ENCODE measurements at places on chromosomes 16 and 17. TPM values are rescaled to one million over a fixed set of nuclear protein-coding genes. Genes with fewer than 3 reads are reported as not detected.

DNA sequence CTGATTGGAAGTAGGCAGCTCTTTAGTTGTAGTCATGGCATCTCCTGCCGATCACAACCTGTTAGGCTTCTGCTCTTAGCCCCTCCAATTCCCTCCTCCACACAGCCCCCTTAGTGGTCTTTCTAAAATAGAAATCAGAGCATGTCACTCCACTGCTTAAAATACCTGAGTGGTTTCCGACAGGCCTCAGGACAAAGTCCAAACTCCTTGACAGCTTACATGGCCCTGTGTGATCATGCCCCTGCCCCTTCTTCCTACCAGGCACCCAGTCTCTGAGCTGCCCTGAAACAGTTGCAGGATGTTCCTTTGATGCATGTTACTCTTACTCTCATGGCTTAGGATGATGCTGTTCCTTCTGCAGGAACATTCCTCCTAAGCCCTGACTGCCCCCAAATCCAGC lies 147.3 kb downstream of the AATF start:
- no peak for DNase-seq

LCMT1 gene
- total RNA-seq: 81.1 TPM

DNA sequence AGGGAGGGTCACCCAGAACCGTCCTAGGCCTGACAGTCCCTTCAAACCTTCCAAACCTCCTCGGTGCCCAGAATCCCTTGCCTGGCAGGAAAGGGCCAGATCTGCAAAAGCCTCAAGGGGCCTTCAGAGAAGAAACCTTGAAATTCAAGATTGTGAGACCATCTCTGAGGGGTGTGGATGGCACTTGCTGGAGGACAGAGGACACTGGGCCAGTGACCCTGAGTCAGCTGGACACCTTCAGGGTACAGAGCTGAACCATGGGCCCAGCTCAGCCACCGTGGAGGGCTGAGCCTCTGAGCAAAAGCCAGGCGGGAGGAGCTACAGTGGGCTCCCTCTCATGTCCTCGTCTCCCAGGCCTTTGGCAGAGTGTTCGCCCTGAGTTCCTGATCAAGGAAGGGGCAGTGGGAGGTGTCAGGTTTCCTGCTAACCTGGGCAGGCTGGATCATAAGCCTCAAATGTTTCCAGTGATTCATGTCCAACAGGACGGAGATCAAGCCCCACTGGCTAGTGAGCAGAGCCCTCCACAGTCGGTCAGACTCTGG lies 3.0 kb downstream of the PDILT start:
- DNase-seq: no peak

GRCh38 chr17:47733674-47734410 lies 806 bp downstream of the TBX21 start:
- no peak for DNase-seq

NPIPA8 gene
- total RNA-seq: 0.98 TPM

DNA sequence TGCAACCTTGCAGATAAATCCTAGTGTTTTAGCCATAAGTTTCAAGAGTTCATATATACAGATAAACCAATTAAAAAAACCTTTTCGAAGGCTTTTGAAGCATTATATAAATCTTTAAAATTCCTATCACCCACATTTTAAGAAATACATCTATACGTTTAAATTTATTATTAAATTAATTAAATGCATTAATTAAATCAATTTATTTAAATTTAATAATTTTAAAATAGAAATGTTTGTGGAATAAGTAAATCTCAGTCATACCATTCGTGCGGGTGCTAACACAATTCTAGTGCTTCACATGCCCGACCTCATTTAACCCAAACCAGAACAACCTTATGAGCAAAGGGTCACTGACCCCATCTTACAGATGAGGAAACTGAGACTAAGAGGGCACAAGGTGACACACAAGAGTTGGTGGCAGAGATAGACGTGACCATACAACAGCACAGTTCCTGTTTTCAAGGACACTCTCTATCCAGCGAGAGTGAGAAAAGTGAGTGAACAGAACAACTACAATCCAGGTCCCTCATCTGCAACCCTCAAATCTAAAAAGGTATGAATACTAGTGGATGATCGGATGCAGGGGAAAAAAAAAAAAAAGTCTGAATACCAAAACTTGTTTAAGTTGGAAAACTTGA lies 1.4 kb downstream of the NSMCE1 start:
- DNase-seq: no peak

DNA sequence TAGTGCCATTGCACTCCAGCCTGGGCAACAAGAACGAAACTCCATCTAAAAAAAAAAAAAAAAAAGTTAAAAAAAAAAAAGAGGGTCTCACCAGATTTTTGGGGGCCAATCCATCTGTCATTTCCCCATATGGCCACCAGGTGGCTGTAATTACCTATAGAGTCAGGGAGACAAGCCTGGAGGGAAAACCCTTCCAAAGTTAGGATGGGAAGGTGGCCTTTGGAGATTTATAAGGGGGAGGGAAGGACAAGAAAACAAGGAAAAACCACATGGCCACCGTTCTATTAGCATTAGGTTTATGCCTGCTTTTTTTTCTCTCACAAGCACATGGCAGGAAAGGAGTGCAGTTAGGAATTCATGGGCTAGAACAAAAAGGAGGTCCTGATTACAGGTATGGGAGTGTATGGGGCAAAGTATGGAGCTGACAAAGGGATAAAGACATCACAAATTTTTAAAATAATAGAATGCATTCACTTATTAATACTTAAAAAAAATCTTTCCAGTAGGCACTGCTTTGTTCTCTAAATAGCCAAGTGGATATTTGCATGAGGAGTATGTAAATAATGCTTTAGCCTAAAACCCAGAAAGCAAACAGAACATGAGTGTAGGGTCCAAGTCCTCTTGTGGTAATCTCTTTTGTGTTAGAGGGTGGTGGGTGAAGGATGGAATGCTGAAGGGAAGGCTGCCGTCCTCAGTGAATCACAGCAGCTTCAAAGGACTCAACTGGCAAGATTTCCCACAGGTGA lies 5.1 kb downstream of the CYB5D1 start:
- peak; percentile 78 for DNase-seq

- no peak for DNase-seq
Observed at GRCh38 chr17:39171933-39172332, 6.0 kb upstream of the ARL5C start.

GRCh38 chr16:51268237-51268636 lies 117.2 kb upstream of the SALL1 start:
- no peak for DNase-seq

- no peak for DNase-seq
Observed at GRCh38 chr17:59287891-59288290, 43.6 kb upstream of the YPEL2 start.

- DNase-seq: peak; percentile 81
Observed at GRCh38 chr17:81967533-81968395, 6.8 kb upstream of the NOTUM start.

TMEM238L gene
- not detected for total RNA-seq

DNA sequence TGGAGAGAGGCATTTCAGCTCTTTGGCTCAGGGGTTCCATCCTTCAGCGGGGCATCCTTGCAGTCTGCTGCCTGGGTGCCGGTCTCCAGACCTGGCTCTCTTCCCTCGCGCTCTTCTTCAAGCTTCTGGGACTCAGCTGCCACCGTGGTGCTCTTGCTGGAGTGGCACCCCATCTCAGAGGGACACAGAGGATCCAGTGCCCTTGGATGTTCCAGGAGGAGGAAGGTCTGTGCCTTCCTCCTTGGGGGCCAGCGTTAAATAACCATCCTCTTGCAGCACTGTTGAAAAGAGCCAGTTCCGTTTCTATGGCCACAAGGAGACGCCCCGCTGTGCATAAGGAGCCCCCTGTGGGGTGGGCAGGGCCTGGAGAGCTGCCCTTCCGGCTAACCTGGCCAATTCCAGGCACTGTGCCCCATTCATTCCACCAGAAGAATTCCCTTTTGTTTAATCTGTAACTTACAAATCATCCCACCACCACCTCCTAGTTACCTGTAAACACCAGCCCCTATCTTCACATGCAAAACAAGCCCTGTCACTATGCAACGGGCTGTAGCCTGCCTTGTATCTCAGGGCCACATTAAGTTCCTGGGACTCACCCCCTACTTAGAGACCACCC lies 8.6 kb downstream of the CHD9NB start:
- DNase-seq: peak; percentile 98

GRCh38 chr17:56678249-56679114 lies 85.0 kb downstream of the NOG start:
- DNase-seq: peak; percentile 56

DNA sequence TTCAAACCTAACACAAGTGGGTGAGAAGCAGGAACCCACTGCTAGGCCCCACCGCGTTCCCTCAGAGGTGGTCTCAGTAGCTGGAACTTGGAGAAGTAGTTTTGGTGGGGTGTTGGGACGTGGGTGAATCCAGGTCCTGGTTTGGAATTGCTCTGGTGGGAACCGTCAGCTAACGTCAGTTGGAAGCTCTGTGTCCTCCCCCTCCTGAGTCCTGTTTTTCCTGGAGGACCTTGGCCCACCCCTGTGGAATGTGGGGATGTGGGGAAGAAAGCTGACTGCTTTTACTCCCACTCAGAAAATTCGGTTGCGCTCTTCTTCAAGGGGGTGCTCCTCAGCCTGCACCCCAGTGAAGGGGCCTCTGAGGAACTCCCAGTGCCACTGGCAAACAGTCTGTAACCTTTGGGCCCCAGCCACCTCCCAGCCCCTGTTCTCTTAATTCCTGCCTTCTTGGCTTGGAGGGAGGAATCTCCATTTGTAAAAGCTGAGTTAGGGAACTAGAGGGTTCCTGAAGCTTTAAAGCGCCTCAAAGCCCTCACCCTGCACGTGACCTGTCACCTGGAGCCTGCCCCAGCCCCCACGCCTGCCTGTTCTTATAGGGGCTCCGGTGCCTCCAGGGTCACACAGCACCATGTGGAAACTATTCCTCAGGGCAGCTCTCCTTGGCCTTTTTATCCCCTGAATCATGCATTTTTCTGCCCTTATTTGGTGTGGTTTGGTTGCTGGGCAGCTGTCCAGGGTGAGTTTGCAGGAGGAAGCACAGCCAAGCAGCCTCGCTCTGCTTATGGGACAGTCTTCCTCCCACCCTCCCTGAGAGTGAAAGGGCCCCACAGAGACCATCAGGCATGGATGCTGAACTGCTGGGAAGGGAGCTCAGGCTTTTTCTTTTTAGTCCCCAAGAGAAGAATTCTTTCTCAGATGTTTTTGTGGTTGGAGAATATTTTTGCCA lies 16.2 kb upstream of the NAGLU start:
- DNase-seq: peak; percentile 59

- no peak for DNase-seq
Observed at GRCh38 chr17:35241520-35241919, 1.4 kb upstream of the SLFN5 start.

- DNase-seq: no peak
Observed at GRCh38 chr16:80577485-80578280, 36.9 kb downstream of the DYNLRB2 start.

DNA sequence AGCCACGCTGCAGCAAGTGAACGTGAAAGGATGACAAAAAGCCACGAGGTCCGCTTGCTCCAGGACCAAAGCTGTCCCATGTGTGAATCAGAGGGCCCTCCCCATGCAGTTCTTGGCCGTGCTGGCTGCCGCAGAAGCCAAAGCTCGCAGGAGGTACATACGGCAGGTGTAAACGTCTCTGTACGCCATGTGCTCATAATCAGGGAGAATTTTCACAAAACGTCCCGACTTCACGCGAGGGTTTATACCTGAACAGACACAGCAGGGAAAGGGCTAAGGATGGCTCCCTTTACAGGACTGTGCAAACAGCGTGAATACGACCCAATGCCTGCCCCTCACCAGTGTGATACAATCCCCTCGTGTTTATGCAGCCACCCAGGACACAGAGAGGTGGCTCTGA lies 25.3 kb downstream of the FBXO31 start:
- DNase-seq: no peak

KLHL10 gene
- 0.19 TPM for total RNA-seq

- DNase-seq: no peak
Observed at GRCh38 chr17:7959503-7960253, 27.7 kb downstream of the CNTROB start.

GRCh38 chr16:75801307-75801706 lies 75.0 kb upstream of the CPHXL start:
- DNase-seq: no peak

DNA sequence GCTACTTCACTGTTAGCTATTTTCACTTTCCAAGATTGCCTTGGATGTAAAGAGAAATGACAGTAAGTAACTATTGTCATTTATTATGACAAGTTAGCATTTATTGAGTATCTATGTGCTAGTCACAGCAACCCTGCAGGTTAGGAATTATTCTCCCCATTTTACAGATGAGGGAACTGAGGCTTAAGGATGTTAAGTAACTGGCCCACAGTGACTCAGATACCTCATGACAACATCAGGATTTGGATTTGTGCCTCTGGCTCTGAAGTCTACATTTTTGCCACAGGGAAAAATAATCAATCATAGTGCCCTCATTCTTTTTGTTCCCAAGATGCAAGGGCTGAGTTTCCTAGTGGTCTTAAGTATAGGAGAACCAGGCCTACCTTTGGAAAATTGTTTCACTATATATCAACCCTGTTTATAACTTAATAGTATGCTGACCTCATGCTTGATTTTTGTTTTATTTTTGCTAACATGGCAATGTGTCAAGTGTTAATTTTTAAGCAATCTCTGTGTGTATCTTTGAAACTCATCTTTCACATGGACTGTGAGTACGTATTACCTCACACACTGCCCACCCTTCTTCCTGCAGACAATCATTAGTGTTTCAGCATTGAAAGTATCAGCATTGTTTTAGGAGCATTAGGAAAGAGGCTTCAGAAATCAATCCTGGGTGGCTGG lies 105.0 kb downstream of the TANGO6 start:
- no peak for DNase-seq

DNA sequence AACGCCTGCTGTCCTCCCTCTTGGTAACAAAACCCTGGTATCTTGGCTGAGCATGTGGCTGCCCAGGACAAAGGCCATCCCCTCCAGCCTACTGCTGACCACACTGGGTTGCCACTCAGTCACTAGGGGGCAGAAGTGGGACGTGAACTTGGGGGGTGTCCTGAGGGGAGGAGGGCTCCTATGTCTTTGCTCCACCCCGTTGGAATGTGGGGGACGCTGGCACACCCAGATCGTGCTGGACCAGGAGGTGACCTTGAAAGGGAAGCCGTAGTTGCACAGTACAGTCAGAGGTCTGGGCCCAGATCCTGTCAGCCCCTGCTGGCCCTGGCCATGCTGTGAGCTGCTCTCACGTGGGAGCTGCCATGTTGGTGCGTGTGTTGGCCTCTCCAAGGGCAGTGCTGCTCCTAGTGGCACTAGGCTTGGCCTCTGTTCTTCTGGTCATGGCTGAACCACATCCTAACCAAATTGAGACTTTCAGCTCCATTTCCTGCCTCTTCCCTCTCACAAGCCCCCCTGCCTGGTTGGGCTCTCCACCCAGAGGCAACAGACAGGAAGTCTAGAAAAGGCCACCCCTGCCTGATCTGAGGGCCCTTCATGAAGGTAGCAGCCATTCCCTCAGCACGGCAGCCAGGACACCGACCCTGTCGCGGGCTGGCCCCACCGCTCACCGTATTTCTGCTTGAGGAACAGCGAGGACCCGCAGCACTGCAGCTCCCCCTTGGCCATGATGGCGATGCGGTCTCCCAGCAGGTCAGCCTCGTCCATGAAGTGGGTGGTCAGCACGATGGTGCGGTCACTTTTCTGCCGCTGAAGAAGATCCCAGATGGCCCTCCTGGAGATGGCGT lies 29.0 kb upstream of the RNPS1 start:
- DNase-seq: peak; percentile 71

GRCh38 chr16:65665586-65665985 lies 543.7 kb upstream of the CDH11 start:
- no peak for DNase-seq
